GM19239 (cell line): ENCODE measurements at places on chromosomes 3 and 15.

GRCh38 chr3:90253131-90253530 lies 1145.7 kb downstream of the EPHA3 start:
- no peak for DNase-seq

DNA sequence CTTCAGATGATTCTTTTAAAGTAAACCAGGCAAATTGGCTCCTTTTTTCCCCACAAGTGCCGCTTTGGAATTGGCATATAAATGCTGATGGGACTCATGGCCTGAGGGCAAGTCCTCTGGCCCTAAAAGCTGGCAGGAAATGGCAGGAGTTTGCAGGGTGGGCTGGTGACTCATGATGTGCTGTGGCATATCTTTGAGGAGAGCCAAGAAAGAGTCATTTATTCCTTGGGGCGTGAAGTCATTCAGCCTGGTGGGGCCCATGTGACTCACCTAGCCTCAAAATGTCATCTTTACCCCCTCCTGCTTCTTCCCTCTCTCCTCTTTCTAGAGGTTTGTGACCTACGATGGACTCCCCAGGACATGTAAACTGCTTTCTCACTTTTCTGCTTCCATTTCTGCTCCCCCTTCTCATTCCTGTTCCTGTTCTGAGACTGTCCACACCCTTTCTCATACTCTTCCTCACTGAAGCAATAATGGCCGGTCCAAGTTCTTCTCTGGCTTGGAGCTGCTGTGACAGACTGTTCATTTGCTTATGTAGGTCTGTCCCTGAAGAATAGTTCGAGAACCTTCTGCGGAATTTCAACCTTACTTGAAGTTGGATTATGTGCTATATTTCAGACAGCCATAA lies 326.1 kb downstream of the SATB1 start:
- no peak for DNase-seq

- DNase-seq, result no peak
Observed at GRCh38 chr3:113354307-113354706, 87.0 kb downstream of the CFAP44 start.

DNA sequence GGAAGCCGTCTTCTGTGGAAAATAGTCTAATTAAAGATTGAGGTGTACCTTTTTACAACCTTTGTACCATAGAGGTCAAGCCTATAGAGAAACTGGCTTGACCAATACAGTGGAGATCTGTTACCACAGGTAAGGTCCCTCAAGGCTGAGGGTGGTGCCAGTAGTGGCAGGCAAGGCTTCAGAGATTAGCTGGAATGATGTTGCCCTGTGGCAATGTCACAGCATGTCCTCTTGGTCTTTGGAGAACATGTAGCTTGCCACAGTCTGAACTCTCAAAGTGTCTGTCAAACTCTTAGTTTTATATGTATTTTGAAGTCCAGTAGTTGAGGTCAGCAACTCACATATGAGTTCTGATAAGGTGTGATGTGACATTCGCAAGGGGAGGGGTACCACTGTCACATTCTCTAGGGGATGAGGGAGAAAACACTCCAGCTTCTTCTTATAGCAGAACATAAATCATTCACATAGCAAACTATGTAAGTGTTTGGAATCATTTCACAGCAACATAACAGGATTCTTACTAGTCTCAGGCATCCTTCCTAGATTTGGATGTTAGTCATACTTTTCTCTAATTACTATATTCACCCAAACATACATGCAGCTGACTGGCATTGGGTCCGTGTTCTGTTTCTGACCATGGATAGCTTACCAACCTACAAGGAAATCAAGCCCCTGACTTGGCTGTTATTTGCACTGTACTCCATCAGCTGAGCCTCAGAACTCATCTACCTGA lies 173.6 kb downstream of the UBE2E2 start:
- no peak for DNase-seq
